Keratinocyte (primary cell): ENCODE measurements at places on chromosomes 4 and X. TPM values are rescaled to one million over a fixed set of nuclear protein-coding genes. Genes with fewer than 3 reads are reported as not detected.

MAOA gene
- 49.4 to 69.7 TPM (median 63.2 TPM) in 3 replicates for polyA plus RNA-seq

TRO gene
- polyA plus RNA-seq, result 0.71 to 1.5 TPM (median 0.79 TPM) in 3 replicates

ZMAT1 gene
- polyA plus RNA-seq, result 0.03 to 0.04 TPM in 2 of 3 replicates, not detected in the other

TRIM60 gene
- polyA plus RNA-seq, result not detected in 3 replicates

PYURF gene
- 55.4 to 95.6 TPM (median 71.5 TPM) in 3 replicates for polyA plus RNA-seq

FGG gene
- 0.08 to 0.18 TPM (median 0.17 TPM) in 3 replicates for polyA plus RNA-seq

AWAT2 gene
- not detected in 3 replicates for polyA plus RNA-seq

POF1B gene
- 7.8 to 11.9 TPM (median 10.4 TPM) in 3 replicates for polyA plus RNA-seq

PAGE1 gene
- polyA plus RNA-seq, result not detected in 3 replicates

GPR34 gene
- polyA plus RNA-seq, result not detected in 3 replicates

- DNase-seq, result no peak
These were observed 2.0 kb upstream of the PGK1 start for GRCh38 chrX:78102091-78102490.

- DNase-seq, result no peak
These were observed 5.0 kb downstream of the ARFIP1 start for GRCh38 chr4:152784490-152785350.

- DNase-seq, result no peak
These were observed 118.7 kb downstream of the ZIC3 start for GRCh38 chrX:137684591-137684990.

DNA sequence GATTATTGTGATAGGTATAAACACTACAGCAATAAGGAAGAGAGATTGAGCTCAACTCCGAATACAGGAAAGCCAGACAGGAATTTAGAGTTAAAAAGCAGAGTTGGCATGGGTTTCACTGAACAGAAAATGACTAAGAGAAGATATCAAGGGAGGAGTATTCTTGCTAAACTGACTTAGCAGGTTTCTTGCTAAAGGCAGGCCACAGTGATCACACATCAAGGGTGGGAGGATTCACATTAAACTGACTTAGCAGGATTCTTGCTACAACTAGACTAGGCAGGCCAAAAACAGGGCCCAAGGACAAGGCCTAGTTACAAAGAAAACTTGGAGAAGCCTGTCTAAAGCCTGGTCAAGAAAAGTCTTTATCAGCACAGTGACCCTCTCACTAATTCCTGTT is 195.1 kb downstream of the MAGEB5 start:
- no peak for DNase-seq

GRCh38 chrX:23845351-23845817 is 62.4 kb downstream of the APOO start:
- no peak for DNase-seq

DNA sequence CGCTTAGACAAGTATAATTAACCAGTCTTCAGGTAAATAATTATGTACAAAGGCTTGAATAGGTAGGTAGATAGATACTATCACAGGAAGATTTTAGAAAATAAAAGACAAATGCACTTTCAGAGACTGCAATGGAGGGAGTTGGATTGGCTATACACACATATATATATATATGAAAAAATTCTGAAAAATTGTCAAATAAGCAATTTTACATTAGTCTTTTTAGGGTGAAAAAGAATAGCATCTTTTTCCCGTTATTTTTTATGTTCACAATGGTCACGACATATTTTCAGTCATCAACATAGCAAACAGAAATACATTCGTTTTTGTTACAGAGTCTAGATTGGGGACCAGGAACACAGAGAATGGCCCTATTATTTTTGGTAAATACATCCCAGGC is 385.9 kb upstream of the ACTRT1 start:
- DNase-seq, result no peak

DNA sequence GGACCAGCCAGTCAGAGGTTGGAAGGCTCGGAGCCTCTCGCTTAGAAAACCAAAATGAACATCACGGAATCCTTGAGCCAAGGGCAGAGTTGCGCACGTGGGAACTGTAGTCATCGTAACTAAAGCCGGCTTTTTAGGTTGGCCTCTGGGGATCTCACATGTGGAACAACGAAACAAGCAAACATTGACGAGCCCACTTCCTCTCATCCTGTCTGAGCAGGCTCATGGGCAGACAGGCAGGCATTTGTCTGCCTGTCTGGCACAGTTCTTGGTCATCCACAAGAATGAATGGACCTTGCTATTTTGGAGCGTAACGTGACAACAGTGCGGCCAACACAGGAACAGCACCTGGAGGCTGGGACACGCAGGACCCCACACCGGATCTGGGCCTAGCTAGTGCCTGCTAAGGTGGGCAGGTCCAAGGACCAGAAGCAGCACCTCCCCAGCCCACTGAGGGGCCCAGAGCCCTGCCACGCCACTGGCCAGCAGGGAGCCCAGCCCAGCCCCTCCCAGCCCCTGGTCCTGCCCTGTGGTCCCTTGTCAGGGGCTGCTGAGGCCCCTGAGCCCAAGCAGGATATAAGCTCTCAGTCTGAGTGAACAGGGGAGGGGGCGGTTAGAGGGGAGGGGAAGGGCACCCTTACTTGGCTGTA is 9.2 kb upstream of the TREX2 start:
- DNase-seq, result no peak

GRCh38 chrX:143536176-143536575 is 18.9 kb upstream of the SPANXN3 start:
- no peak for DNase-seq

- DNase-seq, result no peak
These were observed 76.5 kb downstream of the COL4A5 start for GRCh38 chrX:108516184-108516583.

DNA sequence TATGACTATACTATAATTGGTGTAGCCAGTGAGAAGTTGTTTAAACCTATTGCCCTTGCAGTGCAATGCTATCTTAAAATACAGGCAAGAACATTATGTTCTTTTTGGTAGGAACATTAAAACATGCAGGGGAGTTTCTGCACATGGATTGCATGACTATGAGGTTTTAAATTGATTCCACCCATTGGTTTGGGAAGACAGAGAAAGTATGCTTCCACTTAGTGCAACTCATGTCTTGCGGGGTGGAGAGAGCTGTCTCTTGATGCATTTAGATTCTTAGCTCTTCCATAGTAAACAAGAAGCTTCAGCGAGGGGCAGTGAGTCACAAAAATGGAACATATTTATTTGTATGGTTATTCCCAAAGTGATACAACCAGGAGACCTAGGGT is 39.5 kb upstream of the RASL11B start:
- DNase-seq, result no peak

GRCh38 chr4:94653095-94653649 is 104.6 kb upstream of the BMPR1B start:
- no peak for DNase-seq

GRCh38 chr4:145520172-145520571 is 38.5 kb downstream of the SMAD1 start:
- no peak for DNase-seq

GRCh38 chr4:33709247-33709646 is 2535.1 kb downstream of the ARAP2 start:
- DNase-seq, result no peak

GRCh38 chr4:2393353-2394270 is 24.8 kb downstream of the ZFYVE28 start:
- DNase-seq, result no peak

GRCh38 chr4:76751612-76752343 is 146.2 kb downstream of the SOWAHB start:
- DNase-seq, result no peak

- DNase-seq, result no peak
These were observed 116.1 kb downstream of the PABPC4L start for GRCh38 chr4:134085496-134085895.

DNA sequence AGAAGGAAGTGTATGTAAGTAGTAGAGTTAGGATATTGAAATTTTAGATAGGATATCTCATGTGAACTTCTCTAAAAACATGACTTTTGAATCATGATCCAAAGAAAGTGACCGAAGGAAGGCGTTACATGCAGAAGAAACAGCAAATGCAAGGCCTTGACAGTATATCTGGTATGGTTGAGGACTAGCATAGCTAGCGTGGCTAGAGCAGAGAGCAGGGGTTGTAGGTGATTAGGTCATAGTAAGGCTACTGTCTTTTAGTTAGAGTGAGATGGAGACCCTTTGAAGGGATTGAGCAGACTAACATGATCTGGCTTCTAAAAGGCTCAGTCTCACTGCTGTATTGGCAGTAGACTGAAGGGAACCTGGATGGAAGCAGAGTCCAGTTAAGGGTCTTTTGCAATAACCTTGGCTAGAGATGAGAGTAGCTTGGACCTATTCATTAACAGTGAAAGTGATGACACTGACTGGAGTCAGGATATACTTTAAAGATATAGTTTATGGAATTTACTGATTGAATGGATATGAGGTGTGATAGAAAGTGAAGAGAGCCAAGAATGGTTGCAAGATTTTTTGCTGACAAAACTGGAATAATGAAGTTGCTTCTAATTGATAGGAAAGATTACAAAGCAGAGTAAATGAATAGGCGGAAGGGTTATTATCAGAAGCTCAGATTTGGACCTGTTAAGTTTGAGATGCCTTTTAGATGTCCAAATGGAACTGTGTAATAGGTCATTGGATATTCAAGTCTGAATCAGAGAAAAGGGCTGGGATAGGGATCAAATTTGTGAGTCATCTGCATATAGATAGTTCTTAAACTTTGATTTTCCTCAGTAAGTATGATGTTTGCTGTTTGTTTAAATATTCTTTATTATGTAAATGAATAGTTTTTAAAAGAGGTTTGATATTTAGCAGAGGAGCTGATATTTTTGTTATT is 59.8 kb downstream of the MRPL1 start:
- no peak for DNase-seq
